ENCODE measurements at places on chromosomes 7 and 10. TPM values are rescaled to one million over a fixed set of nuclear protein-coding genes. Genes with fewer than 3 reads are reported as not detected.

GNG11 gene
- total RNA-seq: 460 TPM

- no peak for DNase-seq
Observed at GRCh38 chr10:69896606-69897231, 95.0 kb downstream of the COL13A1 start.

DNA sequence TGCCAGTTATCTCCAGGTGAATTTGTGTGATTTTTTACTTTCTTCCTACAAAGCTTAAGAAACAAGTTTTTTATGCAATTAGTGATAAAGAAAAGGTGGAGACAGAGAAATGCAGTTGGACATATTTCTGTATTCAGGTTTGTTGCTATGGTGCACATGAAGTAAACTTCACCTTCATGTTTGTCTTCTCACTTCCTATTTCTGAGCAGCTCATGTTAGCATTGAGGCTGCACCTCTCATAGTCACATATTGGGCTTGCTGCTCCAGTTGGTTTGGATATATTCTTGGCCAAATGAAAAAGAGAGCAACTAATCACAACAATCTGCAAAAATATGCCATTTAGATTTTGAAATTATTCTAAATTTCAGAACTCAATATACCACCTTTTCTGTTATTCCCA is 475.6 kb upstream of the ZWINT start:
- DNase-seq: no peak

GRCh38 chr10:132855889-132856288 is 69.9 kb upstream of the NKX6-2 start:
- no peak for DNase-seq

DNA sequence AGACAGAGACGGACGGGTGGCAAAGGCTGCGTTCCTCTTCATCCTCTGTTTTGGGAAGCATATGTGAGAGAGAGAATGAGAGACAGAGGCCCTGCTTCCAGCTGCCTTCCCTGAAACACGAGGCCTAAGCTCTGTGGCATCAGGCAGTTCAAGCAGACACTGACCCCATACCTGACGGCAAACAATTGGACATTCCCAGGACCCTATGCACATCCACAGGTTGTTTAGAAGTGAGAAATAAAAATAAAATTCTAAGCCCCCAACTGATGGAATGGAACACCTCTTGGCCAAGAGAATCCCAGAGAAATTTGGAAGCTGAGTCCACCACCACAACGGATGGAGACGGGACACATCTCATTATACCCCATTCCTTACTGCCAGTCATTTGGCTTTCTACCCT is 105.3 kb downstream of the CPXM2 start:
- DNase-seq: no peak
